ENCODE measurements at places on chromosomes 1 and 21.

DNA sequence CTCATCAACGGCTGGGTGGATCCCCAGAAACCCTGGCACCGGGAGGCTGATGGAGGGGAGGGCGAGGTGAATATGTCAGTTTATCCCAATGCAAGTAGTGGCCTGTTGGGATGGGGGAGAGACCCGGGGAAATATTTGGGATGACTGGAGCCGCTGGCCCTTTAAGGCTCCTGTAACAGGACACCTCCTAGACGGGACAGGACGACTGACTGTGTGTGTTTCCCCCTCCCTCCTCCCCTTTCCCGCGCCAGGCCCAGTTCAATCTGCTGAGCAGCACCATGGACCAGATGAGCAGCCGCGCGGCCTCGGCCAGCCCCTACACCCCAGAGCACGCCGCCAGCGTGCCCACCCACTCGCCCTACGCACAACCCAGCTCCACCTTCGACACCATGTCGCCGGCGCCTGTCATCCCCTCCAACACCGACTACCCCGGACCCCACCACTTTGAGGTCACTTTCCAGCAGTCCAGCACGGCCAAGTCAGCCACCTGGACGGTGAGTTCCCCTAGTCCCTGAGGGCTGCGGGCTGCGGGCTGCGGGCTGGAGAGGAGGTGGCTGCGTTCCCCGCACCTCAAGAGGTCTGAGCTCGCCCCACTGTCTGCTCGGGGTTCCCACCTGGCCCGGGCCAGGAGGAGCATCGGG lies 44.8 kb upstream of the CCDC27 start:
- no peak for DNase-seq

DNA sequence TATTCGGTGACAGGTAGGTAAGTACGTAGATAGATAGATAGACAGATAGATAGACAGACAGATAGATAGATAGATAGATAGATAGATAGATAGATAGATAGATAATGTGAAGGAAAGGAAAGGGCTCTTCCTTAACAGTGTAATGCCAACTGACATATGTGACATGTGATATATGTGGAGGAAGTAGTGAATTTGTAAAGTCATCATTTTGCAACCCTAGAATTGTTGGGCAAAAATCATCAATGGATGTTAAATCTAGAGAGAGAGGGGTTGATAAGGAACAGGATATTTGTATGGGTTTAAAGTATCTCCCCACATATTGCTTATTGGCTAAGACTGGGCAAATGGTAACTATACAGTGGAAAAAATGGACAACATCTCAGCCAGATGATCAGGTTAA lies 166.6 kb downstream of the ROR1 start:
- DNase-seq, result no peak

GRCh38 chr1:218284377-218284916 lies 646 bp upstream of the RRP15 start:
- no peak for DNase-seq

GRCh38 chr1:93992954-93993353 lies 83.7 kb upstream of the GCLM start:
- DNase-seq, result no peak
